Left forelimb (tissue), 1 donor: ENCODE measurements at places on chromosomes 1 and 21.

- no peak for DNase-seq
Measured at GRCh38 chr1:178192686-178193085, 98.8 kb downstream of the RASAL2 start.

DNA sequence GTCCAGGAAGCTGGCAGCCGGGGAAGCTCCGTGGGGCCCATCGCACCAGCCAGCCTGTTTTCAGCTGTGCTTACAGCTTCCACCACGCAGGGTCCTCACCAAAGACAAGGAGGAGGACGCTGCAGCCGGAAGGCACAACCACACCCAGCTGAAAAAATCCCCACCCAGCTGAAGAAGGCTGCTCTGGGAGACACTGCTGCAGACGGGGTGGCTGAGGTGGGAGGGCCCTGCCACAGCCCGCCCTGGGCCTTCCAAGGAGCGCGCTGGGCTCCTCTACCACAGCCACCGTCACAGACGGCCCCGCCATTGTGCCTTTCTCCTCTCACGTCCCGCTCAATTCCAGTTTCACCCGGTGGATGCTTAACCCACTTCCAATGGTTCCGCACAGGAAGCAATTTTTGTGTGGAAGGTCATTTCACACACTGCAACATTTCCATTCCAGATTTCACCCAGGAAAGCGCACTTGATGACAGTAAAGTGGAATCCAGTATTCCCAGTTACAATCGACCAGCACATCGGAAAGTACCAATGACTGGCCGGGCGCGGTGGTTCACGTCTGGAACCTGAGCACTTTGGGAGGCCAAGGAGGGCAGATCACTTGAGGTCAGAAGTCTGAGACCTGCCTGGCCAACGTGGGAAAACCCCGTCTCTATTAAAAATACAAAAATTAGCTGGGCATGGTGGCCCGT is 47.9 kb downstream of the NPHP4 start:
- DNase-seq = peak; percentile 52

DNA sequence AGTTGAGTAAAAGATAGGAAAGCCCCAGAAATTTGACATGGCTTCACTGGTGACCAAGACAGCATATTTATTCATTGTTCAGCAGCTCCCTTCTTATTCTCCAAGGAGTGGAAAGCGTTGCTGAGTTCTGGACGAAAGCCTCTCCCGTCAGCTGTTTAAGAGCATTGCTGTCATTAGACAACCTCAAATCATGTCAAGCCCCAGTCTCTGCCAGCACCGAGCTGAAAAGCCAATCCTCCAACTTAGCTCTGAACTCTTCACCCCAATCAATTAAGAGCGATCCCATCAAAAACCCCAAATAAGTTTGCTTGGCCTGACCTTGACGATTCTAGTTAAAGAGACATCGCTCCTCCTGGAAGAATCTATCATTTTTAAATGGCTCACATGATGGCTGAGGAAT is 110.8 kb downstream of the PLPP3 start:
- no peak for DNase-seq

DNA sequence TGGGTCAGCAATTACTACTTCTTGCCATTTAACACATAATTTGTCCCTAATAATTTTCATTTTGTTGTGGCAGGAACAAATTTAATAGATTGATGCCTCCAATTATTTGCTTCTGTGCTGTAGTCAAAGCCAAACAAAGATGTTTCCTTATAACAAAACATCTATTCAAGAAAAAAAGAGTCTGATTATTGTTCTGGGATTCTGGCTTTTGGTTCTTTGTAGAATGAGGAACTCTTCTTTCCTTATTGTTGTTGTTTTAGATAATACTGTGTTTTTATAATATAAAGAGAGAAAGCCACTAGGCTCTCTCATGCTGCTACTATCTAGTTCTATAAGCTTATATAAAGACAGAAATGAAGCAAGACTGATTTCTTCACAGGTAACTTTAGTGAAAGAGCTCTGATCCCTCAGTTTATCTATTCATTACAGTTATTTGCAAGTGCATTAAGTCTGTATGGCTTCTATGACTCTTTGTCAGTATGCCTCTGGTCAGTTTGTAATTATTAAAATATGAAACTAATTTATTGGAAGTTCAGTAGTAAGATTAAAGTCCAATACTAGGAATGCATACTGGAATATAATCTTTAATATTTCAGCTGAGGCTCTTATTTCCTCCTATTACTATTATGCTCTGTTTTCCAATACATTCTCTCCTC is 37.4 kb downstream of the PRKACB start:
- DNase-seq = no peak

GRCh38 chr1:155219592-155220031 is 11.1 kb downstream of the MTX1 start:
- no peak for DNase-seq

GRCh38 chr1:100476735-100477290 is 61.1 kb upstream of the GPR88 start:
- DNase-seq = no peak
